ENCODE measurements at places on chromosomes 11 and 22.

DNA sequence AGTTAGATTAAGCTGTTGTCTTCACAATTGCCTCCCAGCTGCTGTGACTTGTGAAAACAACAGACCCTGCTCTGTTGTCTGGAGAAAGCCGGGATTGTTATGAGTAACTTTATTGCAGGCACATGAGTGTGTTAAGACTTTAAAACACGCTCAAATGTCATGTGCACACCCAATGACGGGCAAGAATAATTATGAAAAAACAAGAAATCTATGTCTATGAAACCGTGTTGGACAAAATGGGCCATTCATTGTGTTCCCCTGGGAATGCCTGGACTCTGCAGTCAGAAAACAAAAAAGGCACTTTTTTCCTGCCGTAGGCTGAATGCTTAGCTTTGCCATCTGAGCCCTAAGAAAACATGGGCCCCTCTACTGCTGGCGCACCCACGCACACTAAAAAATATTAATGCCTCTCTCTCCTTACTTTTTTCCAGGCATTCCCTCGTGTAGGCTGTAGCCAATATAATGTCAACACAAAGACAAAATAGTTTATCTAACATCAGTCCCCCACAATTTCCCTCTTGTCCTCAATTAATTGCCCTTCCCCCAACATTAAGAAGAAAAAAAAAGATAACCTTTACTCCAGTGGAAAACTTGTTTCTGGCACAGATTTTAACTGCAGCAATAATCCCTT is 207.9 kb downstream of the SOX6 start:
- DNase-seq: no peak

DNA sequence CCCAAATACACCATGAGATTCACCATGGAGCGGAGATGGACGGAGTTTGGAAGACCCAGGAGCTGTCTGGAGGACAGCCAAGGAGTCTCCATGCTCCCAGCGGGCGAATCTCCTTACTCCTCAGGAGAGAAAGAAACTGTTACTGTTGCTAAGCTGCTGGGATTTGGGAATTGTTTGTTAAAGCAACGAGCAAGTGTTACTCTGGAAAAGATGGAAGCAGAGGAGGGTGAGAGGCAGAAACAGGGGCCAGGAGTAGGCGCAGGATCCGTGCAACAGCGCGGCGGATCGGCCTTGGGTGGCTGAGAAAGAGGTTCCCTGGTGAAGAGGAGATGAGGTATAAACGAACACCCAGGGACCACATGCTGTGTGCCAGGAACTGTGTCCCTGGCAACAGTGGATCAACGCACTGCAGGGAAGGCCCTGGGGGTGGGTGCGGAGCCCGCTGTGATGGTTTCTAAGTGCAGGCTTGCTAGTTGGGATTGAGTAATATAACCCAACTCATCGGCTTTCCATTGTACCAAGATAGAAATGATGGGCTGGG is 1436.4 kb downstream of the BRD1 start:
- no peak for DNase-seq

DNA sequence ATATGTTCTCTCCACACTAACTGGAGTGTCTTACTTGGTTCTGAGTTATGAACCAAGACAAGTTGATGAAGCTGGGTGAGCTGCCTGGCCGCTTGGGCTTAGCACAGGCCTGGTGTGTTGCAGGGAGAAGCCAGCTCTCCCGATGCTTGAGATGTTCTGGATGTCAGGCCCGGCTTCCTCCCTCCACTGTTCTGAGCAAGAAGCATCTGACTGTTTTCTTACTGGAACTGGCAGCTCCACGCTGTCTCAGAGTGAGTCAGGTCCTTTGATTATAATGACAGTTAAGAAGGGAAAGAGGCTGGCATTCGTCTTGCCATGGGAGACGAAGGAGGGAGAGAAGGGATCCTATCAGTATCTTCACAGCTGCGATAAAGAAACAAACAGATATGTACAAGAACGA is 46.5 kb upstream of the CRTAM start:
- no peak for DNase-seq

- no peak for DNase-seq
These were observed 729.8 kb downstream of the FAM181B start for GRCh38 chr11:82003671-82004515.

DNA sequence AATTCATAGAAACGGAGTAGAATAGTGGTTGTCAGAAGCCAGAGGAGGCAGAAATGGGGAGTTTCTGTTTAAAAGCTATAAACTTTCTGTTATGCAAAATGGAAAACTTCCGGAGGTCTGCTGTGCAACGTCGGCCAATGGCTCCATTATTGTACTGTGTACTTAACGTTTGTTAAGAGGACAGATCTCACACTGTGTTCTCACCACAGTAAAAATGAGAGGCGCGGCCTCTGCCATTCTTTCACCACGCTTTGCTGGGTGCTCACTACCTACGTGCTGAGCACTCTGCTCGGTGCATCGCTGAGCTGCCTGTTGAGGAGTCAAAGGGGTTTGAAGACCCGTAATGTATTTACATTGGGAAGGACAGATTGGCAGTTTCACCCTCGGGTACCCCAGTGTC is 218.8 kb upstream of the B3GAT1 start:
- DNase-seq: no peak

DNA sequence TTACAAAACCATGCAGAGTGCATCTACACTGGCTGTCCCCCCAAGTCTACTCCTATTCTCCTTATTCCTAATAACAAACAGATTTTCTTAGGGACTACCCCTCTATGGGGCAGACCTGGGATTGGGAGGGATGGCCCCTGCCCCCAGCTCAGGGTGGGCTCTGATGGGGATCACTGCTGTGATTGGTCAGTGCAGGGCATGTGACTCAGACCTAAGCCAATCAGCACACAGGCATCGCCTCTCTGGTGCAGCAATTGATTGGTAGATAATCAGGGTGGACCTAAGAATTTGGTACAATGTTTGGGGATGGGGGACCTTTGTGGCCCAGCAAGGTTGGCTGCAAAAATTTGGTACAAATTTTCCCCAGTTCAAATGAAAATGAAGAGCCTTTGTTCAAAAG is 57.2 kb upstream of the SHANK2 start:
- DNase-seq: no peak

GRCh38 chr11:78586452-78587046 is 11.9 kb upstream of the NARS2 start:
- DNase-seq: peak; percentile 22

DNA sequence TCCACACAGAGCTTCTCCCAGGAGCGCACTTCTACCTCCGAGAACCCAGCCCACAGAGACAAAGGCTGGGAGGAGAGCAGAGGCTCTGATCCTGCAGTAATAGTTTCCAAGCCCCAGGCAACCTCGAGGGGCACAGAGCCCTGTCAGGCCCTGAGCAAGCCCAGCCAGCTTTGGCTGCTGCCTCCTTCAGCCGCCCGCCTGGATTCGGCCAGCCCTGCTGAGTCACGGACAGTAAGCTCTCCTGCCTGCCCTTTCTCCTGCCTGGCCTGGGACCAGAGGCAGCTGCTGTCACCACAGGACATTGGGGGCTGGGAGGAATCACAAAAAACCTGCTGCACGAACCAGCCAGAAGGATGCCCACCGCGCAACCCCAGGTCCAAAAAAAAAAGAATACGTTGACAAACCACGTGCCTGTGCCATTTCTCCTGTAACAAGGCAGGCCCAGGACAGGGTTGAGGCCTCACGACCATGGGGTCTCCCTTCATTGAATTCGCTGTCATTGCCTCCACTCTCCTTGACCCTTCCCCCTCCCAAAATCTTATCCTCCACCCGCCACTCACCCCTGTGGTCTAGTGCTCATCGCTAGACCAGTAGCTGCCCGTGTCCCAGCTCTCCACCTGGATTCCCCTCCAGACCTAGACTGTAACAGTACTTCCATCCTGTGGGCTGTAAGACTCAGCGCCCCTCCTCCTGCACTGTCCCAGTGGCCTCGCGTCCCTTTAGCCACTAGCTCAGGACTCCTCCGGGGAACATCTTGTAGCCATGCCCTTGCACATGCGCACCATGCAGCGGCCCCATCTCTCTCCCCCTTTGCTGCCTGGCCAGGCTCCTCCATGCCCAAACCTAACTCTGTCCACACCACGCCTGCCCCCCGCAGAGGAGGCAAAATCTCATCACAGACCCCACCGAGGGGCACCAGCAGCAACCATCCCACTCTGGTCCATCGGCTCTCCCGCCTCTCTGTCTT is 7.4 kb upstream of the SLC22A12 start:
- DNase-seq: no peak

DNA sequence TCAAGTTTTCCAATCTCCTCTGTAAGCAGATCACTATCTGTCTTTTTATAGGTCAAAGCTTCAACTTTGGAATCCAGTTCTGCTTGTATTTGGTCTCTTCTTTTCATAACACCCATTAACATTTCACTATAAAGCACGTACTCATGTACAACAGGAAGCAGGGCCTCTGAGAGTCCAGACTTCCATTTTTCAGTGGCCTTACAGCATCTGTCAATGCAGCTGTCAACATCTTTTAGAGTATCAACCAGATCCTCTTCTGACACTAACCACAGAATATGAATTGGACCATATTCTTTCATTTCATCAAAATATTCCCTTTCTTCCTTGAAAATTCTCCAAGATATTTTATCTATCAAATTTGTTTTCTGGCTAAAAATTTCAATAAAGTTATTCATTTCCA is 24.7 kb upstream of the SLN start:
- DNase-seq: no peak

DNA sequence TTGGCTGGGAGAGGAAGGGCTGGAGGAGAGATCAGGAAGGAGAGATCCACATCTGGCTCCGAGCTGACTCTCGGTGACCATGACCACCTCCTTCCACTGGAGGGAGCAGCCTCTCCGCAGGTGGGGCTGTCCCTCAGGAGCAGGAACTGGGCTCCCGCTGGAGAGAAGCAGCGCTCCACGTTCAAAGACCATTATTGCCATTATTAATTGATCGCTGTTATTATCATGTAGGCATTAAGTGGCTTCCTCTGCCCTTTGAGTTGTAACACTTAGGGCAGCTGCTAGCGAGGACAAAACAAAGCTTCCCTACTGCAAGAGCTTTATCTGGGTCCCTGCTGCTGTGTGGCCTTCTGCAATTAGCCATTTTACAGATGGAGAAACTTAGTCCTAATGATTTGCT is 251.9 kb downstream of the ST3GAL4 start:
- peak; percentile 18 for DNase-seq

DNA sequence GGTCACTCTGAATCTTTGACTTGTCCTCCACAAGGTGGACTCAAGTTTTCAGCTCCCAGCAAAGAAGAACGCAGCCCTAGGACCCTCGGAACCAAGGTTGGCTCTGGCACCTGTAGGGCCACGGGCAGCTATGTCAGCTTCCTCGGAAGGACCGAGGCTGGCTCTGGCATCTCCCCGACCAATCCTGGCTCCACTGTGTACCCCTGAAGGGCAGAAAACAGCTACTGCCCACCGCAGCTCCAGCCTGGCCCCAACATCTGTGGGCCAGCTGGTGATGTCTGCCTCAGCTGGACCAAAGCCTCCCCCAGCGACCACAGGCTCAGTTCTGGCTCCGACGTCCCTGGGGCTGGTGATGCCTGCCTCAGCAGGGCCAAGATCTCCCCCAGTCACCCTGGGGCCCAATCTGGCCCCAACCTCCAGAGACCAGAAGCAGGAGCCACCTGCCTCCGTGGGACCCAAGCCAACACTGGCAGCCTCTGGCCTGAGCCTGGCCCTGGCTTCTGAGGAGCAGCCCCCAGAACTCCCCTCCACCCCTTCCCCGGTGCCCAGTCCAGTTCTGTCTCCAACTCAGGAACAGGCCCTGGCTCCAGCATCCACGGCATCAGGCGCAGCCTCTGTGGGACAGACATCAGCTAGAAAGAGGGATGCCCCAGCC is 2.2 kb downstream of the INPP5J start:
- no peak for DNase-seq

GRCh38 chr11:43410394-43410793 is 51.7 kb downstream of the TTC17 start:
- peak; percentile 76 for DNase-seq

DNA sequence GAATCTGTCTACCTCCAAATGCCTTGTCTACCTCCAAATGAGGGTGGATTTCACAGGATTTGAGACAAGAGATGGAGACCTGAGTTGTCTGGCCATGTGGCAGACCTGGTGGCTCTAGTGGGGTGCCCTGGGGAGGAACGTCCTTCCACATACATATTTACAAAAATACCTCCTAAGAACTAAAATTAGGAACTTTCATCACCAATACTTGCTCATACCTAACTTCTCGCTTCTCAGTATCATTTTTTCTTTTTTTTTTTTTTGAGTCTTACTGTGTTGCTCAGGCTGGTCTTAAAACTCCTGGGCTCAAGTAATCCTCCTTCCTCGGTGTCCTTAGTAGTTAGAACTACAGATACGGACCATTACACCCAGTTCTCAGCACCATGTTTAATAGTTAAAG is 117.9 kb downstream of the MED15 start:
- no peak for DNase-seq

GRCh38 chr11:64373598-64373974 is 14.6 kb downstream of the RPS6KA4 start:
- no peak for DNase-seq

- DNase-seq: no peak
These were observed 190.2 kb downstream of the DSCAML1 start for GRCh38 chr11:117606790-117607189.

DNA sequence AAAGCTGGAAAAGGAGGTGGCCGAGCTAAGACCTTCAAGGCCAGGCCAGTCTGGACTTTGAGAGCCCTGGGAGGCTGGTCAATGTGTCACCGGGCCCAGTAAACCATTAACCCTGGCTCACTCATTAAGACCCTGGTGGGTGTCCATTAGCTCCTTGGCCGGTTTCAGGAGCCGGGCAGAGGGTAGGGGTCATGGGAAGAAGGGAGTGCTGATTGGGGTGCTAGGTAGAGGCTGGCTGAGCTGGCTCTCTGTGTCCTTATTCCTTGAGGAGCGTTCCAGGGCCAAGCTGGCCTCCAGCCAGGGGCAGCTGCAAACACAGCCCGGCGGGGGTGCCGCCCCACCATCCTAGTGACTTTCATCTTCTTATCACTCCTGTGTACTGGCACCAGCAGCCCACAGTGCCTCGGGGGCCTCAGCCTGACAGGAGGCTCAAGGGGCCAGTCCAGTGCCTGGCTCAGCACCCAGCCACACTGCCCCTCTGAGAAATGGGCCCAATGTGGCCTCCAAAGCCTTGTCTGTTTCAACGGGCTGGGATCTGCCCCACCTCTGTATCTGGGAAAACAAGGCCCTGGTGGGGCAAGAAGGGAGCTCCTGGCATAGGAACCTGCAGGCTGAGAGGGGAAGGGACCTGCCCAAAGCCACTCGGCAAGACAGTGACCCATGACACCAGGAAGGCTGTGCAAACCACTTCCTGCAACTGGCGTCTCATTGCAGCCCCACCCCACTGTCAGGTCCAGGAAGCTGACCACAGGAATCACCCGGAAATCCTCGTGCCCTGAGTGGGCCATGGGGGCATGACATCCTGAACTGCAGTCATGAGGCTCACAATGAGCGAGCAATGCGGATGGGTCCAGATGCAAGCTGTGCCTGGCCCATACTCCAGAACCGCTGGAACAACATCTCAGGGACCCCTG is 15.1 kb upstream of the RGL4 start:
- DNase-seq: no peak

DNA sequence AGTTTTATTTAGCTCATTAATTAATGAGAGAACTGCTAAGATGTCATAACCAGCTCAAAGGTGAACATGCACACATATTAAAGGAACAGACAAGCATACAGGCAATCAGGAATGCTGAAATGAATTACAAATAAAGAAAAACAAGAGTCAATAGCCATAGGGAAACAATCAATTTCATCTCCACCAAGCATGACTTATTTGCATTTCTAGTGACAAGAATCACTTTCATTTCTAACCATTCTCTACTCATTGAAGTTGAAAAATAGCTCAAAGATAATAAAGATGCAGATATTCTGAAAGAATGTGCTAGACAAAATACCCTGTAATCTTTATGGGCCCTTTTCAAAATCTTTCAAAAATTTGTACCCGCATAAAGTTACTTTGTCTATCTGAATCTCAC is 23.2 kb downstream of the ISX start:
- DNase-seq: no peak

GRCh38 chr22:30990690-30991089 is 21.6 kb downstream of the TUG1 start:
- no peak for DNase-seq

Measured in LoVo (cell line).